ENCODE measurements at places on chromosomes 1 and 21. TPM values are rescaled to one million over a fixed set of nuclear protein-coding genes. Genes with fewer than 3 reads are reported as not detected.

- no peak for DNase-seq
These were observed 215.0 kb downstream of the FMN2 start for GRCh38 chr1:240306673-240307072.

GRCh38 chr1:147341246-147341645 lies 98.8 kb downstream of the CHD1L start:
- DNase-seq: no peak

- no peak for DNase-seq
These were observed 534.2 kb upstream of the RGS18 start for GRCh38 chr1:191624044-191624443.

- DNase-seq: peak; percentile 36
These were observed 30.1 kb downstream of the RHOU start for GRCh38 chr1:228765168-228765946.

Gene AMPD1
- 0.50 TPM for total RNA-seq

Gene KCNJ9
- total RNA-seq: 0.11 TPM

Gene VWA5B1
- total RNA-seq: 0.30 TPM

- no peak for DNase-seq
These were observed 102.1 kb downstream of the ADSS2 start for GRCh38 chr1:244349581-244350001.

- peak; percentile 54 for DNase-seq
These were observed 8.7 kb downstream of the UBE2G2 start for GRCh38 chr21:44792702-44793591.

DNA sequence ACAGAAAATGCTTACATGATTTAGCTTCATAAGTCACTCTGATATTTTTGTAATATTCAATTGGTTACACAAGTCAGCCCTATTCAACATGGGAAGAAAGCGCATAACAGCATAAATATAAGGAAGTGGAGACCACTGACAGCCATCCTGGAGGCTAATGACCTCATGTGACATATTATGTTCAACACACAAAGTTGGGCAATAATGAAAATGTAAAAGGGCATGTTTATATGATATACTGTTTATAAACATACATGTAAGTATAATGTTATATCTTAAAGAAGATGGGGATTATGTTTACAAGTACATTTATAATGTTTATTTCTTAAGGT lies 30.2 kb downstream of the EVI5 start:
- DNase-seq: no peak

Gene SGIP1
- 1.2 TPM for total RNA-seq

GRCh38 chr1:147618077-147618569 lies 52.2 kb downstream of the ACP6 start:
- DNase-seq: no peak

DNA sequence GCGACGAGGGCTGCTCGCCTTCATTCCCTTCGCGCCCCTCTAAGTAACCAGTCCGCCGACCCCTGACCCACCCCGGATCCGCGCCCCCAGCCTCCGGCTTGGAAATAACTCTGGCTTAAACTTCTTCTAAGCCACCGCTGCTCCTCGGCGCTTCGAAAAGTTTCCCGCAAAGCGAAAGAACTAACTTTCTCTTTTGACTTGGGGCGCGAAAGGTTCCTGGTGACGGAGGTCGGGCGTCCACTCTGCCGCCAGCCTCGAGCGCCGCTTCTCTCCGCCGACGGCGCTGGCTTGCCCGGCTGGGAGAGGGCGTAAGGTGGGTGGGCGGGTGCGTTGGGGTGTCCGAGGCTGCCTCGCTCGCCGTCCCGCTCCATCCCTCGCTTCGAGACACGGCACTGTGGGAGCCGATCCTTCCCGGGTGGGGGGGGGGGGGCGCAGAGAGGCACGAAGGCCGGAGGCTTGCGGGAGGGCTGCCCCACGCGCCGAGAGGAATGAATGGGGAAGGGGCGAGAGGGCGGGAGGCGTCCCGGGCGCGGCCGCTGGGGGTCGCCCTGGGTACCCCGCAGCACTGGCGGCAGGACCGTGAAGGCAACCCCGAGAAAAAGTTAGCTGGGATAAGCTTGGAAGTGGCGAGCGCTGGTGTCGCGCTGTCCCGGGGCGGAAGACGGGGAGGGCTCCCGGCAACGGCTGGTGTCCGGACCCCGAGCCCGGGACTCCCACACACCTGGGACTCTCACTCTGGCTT lies 569 bp downstream of the ATF3 start:
- peak; percentile 58 for DNase-seq

DNA sequence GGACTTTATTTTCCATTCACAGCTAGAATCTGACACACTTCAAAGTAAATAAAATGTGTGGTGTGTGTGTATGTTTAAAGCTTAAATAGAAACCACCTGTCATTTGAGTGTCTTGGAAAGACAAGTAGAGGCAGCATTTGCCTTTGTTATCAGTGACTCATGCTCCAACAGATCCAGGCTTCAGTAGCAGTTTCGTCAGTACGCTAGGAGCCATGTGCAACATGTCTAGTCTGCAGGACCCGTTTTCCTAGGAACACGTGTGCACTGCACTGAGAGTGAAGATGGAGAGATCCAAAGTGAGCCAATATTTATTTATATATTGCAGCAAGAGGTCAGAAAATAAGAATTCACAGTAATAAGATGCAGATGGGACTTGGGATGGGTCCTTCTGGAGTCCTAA lies 41.8 kb downstream of the SGIP1 start:
- no peak for DNase-seq

DNA sequence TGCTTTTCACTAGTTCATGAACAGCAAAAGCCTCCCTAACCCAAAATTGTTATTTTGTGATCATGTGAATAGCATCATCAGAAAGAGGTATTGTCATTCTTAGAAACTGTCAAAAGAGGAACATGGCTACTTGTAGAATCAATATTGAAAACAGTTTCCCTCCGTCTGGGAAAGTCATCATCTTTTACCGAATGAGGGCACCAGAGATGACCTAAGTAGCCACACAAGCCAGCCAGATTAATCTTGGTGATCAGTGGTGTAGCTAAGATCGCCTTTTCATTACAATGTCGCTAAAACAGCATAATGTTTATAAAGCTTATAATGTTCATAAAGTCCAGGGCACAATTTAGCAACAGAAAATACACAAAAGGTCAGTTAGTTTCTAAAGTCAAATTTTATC lies 136.1 kb downstream of the SIPA1L2 start:
- DNase-seq: no peak

DNA sequence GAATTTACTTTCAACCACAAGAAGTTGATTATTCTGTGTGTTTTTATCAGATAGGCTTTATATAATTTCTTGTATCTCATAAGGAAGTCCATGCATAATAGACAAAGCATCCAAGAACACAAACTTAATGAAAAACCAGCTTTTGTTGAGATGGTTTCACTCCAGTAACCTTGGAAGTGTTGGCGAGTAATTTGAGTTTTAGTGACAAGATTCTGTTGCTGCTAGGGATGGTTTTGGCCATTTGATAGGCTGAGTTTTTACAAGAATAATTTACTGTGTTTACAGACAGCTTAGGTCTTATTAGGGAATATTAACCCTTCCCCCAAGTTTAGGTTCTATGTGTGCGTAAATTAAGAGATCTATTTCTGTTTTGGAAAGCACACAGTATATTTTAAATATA lies 513.6 kb downstream of the USP25 start:
- no peak for DNase-seq

Gene EFCAB14
- 87.4 TPM for total RNA-seq

DNA sequence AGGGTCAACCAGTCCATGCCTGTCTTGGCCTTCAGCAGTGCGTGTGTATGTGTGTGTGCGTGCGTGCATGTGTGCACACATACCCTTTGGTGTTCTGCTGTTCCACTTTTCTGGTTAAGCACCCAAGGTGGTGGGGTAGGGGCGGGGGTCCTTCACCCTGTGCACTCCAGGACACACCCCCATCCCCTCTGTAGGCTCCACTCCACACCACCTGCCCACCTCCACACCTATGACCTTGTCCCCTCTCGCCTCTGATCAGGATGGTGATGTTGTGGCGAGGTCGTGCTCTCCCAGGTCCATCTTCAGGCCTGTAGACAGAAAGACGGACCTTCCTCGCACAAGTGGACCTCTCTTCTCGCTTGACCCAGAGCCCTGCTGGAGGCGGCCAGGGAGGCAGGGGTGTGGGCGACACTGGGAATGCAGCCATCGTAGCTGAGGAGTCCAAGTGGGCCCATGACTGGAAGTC lies 44.6 kb downstream of the WDR4 start:
- DNase-seq: peak; percentile 16

GRCh38 chr1:226702957-226703831 lies 35.9 kb downstream of the ITPKB start:
- DNase-seq: peak; percentile 74

DNA sequence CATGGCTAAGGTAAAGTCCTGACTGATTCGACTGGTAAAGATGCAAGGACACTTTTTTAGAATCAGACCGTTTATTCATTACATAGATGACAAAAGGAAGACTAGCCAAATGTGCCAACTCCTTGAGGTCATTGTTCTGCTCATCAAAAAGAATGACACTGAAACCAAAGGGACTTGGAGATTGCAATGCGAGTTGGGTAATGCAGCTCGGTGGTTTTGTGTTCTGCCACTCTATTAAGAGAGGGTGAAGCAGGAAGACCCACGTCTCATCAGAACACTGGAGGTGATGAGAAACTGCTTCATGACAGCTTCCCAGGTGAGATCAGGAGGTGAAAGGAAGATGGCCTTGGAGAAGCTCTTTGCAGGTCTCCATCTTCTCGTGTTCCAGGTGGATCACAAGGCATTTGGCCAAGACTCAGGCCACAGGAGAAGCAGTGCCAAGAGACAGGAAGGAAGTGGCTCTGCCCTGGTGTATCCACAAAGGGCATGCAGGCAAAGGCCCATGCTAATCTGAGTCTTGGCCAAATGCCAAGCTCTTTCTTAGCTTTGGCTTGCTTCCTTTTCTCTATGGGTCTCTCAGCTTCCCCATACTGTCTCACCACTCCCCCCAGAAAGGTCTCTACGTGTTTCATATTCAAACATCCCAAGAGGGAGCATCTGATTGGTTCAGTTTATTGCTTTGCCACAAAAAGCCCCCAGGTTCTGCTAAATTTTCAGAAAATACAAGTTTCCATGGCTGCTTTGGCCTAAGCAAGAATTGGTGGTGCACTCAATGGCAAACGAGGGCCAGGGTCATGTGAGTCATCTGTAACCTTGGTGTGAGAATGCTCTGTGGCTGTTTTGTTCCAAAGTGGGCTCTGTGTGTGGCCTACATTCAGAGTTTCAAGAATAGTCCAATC lies 5.7 kb upstream of the CCT8 start:
- peak; percentile 29 for DNase-seq

DNA sequence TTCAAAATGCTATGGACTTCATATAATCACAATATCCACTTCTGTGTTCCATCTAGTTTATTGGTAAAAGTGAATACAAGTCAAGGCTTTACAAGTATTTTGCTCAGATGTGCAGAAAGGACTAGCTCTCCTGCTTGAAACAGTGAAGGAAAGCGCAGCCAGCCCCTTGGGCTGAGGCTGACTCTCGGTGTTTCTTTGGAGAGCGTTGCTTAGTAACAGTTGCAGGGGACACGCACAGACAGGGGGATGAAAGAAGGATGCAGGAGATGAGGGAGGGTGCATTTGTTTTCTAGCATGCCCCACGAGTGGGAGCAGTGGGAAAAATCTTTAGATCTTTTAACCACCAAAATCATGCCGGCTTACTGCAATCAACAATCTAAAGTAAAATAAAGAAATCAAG lies 9.1 kb downstream of the PYCR2 start:
- DNase-seq: no peak

GRCh38 chr1:10161541-10162290 lies 48.7 kb upstream of the KIF1B start:
- DNase-seq: no peak

DNA sequence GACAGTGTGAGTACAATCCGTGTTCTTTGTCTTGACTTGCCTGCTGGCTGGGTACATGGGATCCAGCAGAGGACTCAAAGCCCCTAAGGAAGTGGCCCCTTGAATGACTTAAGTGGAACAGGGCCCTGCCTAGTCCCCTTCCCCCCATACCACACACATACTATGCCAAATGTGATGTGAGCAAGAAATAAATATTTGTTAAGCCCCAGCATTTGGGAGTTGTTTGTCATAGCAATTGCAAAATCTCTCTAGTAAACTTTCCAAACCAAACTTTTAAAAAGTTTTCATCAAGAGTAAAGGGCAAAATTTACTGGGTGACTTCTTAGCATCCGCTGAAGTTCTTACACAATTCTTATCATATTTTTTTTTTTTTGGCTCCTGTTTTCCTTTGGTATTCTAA lies 32.5 kb upstream of the CACHD1 start:
- DNase-seq: no peak

- DNase-seq: peak; percentile 7
These were observed 127.5 kb downstream of the GALNT2 start for GRCh38 chr1:230194525-230194924.

GRCh38 chr1:111475701-111476100 lies 1.9 kb downstream of the C1orf162 start:
- DNase-seq: no peak

Gene SSU72
- 120 TPM for total RNA-seq

Gene SNAP47
- total RNA-seq: 19.0 TPM

DNA sequence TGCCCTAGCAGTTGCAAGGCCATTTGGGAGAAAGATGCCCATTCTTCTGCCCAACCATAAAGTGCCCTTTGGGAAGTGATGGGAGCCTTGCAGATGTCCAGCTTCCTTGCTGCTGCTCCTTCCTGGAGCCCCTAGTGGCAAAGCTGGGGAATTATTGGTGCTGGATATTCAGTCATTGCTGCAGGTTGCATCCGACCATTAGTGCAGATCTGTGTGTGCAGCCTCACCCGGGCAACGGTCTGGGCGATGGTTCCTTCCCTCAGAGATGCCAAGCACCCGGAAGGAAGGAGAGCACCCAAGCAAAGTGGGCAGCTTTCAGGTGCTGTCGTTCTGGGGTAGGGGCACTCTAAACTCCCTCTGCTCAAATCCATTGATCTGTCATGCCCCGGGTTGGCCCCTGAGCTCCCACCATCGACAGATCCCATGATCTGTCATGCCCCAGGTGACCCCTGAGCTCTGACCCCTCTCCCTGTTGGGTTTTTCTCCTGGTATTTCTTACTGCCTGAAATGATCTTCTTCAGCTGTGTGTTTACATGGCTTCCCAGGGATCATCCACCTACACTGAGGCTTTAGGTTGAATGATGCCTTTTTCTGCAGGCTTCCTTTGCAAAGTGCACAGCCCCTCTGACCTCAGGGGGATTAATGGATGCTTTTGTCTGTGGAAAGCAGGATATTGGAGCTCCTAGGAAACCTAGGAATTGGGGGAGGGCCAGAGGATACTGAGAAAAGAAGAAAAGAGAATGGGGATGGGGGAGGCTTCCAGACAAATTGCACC lies 467.5 kb downstream of the PTPRU start:
- peak; percentile 20 for DNase-seq
